ENCODE measurements at places on chromosomes 13 and 19.

GRCh38 chr13:36736119-36736726 lies 62.4 kb downstream of the SERTM1 start:
- no peak for DNase-seq

- no peak for DNase-seq
These were observed 700 bp downstream of the ZNF816 start for GRCh38 chr19:52961981-52962380.

- DNase-seq = peak; percentile 37
These were observed 497.5 kb upstream of the PCDH20 start for GRCh38 chr13:61913183-61913582.

DNA sequence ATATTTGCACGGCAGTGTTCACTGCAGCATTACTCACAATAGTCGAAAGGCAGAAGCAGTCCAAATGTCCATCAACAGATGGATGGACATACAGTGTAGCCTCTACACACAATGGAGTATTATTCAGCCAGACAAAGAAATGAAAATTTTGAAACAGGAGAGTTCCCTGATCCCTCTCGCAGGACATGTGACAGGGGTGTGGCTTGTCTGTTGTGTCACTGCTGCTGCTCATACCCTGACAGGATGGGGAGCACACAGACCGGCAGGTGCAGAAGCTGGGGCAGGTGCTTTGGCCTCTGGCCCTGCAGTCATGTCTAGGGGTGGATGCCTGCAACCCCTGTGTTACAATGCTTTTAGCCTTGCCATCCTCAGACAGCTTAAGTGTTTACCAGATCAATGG lies 204.3 kb downstream of the EFNB2 start:
- DNase-seq = no peak
